Karpas-422 (cell line): ENCODE measurements at places on chromosomes 7 and 10.

DNA sequence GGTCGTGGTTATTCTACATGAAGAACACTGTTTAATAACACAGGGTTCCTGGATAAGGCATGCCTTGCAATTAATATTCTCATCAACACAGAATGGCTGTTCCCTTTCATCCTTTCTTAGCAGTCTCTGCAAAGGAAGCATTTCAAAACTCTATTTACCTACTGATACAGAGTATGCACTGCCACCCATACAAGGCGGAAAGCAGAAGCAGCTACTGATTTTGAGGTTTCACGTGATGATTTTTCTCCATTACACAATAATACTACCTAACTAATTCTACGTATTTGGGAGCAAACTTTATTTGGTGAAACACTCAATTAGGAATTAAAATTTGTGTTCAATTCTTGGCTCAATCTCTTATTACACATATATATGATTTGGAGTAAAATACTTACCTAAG lies 43.0 kb upstream of the COL1A2 start:
- no peak for DNase-seq

DNA sequence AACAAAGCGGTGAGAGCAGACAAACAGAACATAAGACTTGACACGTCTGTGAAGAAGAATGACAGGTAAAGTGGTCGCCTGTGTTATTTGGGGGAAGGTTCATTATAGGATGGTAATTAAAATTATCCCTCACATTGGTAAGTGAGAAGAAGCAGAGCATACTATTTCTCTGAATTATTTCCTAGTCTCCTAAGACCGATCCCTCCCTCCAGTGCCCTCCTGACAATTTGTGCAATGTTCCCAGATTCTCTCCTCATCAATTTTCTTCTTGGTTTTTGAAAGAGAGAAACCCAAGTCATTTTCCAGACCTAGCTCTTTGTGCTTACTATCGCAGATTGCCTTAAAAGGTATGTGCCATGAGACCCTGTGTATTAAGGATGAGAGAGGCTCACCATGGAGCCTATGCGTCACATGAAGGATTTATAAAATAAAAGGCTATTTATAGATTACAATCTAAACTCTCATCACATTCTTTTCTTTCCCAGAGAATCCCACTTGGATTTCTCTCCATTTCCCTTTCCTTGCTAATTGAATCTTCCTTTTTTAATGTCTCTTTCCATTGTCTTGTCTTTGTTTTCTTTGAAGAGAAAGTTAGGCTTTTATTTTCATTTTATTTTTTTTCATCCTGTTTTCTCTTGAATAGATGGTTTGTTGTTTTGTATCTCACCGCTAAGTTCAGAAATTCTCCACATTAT lies 112.0 kb downstream of the PPP1R3A start:
- no peak for DNase-seq

DNA sequence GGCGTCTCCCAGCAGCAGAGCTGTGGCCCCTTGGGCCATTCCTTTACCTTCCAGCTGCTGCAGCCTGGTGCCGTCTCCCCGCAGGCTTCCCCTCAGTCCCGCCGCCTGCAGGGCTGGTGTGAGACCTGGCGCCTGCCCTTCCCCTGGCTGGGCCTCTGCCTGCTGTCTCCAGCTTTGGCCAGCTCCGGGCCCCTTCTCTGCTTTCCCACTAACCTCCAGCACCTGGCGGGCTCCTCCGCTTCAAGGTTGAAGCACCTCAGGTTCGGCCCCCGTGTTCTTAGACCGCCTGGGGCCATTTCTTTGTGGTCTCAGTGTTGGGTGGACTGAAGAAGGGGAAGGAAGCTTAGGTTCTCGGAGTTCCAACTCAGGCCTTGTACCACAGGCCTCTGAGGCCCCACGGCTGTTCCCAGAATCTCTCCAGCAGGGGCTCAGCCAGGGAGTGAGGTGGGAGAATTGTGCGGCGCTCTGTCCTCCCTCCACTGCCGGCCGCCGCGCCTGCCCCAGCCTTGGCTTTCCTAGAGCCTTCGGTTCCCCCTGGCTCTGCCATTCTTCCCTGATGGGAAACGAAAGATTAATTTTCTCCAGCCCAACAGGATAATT lies 30.3 kb downstream of the GBX1 start:
- DNase-seq, result no peak

- DNase-seq, result peak; percentile 55
These were observed 8.4 kb downstream of the MLXIPL start for GRCh38 chr7:73615886-73616285.

DNA sequence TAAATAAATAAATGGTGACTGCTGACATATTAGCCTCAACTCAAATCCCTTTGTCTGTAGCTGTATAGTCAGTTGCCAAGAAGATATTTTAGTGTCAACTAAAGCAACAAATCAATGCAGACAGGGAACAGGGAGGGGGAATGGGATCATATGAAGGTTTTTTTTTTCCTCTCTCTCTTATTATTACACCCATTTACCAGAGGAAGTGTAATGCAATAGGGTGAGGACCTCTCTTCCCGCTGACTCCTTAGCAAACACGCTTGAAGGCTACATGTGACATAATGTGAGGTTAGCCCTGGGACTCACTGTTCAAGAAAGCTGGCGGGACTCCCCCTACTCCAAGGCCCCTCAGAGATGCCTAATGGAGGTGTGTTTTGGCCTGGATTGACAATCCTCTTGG lies 88.2 kb downstream of the CHRM2 start:
- no peak for DNase-seq

DNA sequence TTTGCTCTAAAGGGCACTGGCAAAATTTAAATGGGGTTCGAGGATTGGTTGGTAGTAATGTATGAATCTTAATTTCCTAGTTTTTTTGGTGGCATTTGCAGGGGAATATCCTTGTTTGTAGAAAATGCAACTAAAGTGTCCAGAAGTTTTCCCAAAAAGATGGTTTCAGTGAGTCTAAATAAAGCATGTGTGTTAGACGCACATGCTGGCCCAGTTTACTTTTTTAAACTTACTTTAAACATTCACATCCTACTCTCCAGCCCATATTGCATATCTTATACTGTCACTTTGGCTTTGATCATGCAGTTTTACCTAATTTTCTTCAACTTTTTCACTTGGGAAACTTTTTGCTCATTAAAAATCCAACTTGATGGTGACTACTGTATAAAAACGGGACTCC lies 744.0 kb upstream of the CELF2 start:
- no peak for DNase-seq

DNA sequence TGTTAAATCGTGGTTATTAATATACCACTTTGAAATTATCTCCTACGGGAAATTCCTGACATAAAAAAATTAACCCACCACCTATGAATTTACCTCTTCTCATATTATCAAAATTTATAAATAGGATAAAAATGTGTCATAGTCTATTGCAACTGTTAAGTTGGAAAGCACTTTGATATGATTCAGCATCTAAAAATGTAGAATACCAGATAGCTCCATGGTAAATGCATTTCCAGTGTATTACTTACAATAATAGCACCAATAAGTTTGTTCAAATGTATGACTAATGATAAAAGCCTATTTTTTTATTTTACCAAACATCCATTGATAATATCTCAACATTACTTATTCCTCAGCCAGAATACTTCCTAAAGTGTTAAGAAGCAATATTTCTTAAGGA lies 13.6 kb upstream of the KCND2 start:
- DNase-seq, result no peak

- no peak for DNase-seq
These were observed 133.9 kb upstream of the FEZF1 start for GRCh38 chr7:122438492-122438891.

GRCh38 chr7:69714886-69715576 lies 116.8 kb downstream of the AUTS2 start:
- DNase-seq, result no peak

- DNase-seq, result no peak
These were observed 85.2 kb downstream of the AMPH start for GRCh38 chr7:38545977-38546376.

- no peak for DNase-seq
These were observed 176.4 kb upstream of the PTN start for GRCh38 chr7:137519947-137520346.

DNA sequence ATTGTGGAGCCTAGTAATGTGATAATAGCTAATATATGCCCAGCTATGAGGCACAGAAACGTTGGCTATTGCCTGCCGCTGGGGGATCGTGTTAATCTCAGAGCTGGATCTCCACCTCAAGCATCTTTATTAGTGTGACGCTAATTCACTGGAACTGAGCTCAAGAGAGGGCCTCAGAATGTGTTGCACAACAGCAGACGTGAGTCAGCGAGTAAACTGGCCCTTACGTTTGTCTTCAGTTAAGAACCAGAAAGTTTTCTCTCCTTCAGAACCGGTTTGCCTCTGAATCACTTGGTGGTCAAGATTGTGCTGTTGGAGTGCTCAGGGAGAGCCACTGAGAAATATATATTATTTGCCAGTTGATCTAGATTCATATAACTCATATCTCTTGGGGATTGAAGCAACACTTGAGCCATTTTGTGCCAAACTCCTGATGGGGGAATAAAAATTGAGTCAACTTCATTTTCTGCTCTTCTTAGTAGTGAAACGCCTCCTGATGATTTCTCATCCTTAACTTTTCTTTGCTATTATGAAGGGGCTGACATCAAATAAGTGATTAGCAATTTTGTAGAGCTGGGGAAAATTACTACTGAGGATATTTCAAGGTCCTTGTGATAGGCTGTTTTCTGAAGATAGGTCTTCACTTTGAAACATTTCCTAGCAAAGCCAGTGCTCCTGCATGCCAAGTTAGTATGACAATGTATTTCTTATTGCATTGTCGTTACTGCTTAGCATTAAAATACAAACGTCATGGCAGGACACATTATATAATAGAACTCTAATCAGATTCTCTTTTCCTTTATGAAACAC lies 22.3 kb downstream of the BZW2 start:
- DNase-seq, result no peak

DNA sequence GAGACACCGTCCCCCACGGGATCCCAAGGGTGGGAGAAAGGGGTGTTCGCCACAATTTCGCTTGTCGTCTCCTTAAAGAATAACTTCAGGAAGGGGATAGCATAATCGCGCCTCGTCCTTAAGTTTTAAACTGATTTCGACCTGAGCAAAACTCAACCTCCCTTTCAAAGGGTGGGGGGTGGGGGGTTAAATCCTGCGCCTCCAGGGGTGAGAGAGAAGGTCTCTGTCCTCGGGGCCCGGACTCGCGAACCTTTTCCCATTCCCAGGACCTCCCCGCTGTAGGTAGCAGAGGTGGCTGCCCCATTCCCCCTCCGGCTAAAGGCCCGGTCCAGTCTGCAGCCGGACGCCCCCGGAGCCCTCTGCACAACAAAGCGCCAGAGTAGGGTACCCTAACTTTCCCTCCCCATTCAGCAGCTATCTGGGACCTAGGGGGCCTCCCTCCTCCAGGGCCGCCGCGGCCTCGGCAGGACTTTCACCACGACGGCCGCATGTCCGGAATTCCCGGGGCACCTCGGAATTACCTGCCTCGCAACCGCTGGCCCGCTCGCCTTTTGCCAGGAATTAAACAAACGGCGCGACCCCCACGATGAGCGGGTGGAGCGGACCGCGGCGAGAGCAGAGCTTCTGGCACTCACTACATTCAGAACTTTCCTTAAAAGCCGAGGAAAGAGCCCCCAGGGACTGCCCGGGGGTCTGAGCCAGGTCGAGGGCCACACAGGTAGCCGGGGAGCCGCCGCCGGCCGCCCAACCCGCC lies 1.7 kb downstream of the CDK6 start:
- DNase-seq, result peak; percentile 43

DNA sequence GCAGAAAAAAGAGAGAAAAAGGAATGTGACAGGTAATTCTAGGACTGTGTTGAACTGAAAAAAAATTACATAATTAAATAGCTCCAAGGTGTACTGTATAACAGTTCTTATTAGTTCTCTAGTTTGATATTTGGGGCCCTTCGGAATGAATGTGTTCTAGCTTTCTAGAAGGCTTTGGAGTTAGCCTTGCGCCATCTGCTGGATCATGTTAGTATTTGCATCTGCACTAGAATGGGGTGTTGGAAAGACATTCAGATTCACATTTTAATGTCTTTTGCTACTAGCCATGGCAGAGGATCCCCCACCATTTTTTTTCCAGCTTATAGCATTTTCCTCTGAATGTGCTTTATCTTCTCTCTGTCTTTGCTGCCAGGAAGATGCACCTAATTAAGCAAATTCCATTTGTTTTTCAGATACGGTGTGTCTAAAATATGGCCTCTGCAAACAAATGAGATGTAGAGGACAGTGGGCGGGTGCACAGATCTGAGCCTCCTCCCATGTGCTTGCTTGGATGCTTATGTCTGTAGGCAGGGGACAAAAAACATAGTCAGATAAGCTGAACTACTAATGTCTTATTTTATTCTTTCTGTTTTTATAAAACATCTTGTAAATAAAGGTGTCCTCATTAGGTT lies 238.5 kb downstream of the PHF14 start:
- DNase-seq, result peak; percentile 92

GRCh38 chr10:127458016-127458810 lies 90.9 kb upstream of the NPS start:
- DNase-seq, result no peak

- no peak for DNase-seq
These were observed 52.2 kb downstream of the MAGI2 start for GRCh38 chr7:79401254-79401653.

- no peak for DNase-seq
These were observed 98.3 kb downstream of the PTN start for GRCh38 chr7:137245186-137245585.

DNA sequence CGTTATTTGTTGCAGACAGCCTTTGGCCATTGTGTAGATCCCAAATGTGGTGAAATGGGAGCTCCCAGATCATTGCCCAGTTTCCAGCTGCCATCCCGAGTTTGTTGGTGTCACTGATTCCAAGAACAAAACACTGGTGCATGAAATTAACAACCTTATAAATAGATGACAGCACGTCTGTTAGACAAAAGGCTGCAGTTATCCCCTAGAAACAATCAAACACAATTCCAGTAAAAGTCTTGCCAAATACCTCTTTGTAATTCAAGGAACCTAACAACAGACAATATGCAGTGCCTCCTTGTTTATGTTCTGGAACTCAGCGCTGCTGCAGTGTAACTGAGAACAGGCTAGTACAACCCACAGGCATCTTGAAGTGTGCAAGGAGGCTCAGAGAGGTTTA lies 404.5 kb downstream of the PAXIP1 start:
- DNase-seq, result no peak
